HFF-Myc (cell line): ENCODE measurements at places on chromosomes 12 and 14.

GRCh38 chr12:8081251-8081920 is 688 bp upstream of the NECAP1 start:
- DNase-seq: no peak

- DNase-seq: no peak
Measured at GRCh38 chr14:55968741-55969140, 149.5 kb upstream of the PELI2 start.

GRCh38 chr14:80037349-80037748 is 174.0 kb downstream of the DIO2 start:
- no peak for DNase-seq

- no peak for DNase-seq
Measured at GRCh38 chr14:88937706-88938105, 113.3 kb downstream of the TTC8 start.

DNA sequence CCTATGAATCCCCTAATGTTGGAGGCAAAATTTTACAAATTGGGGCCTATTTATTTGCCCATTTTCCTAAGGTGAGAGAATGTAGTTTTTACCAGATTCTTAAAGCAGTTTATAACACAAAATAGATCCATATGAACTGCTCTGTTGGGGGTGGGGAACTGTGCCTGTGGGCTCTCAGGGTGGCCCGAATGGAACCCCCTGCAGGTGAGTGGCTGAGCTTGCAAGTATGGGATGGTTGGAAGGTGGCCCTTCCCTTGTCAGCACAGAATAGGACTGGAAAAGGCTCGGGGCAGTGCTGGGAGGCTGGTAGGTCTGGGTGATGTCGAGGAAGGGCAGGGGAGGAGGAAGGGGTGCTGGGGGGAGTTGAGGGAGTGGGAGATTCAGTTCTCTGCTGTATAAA is 4.9 kb downstream of the VSX2 start:
- no peak for DNase-seq

DNA sequence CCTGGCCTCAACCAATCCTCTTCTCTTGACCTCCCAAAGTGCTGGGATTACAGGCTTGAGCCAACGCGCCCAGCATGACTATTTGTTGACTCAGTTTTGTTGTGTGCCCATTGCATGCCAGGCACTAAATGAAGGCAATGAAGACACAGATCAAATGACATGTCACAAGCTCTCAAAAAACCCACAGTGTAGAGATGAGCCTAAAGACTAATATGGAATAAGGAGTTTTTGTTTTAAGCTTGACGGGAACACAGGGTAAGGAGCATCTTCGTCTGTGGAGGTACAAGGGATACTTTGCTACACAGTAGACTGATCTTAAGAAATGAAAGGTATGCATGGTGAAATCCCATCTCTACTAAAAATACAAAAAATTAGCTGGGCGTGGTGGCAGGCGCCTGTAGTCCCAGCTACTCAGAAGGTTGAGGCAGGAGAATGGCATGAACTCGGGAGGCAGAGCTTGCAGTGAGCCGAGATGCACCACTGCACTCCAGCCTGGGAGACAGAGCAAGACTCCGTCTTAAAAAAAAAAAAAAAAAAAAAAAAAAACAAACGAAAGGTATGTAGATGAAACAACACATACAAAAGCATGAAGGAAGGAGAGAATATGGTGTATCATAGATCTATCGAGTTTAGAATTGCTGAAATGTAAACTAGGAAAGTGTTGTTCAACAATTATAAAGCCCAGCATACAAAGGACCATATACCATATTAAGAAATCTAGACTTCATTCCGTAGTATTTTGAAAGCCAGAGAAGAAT is 122.1 kb upstream of the PTPRB start:
- DNase-seq: no peak
